ENCODE measurements at places on chromosomes 3 and 15.

- DNase-seq, result no peak
Observed at GRCh38 chr15:78830514-78831228, 19.4 kb upstream of the ADAMTS7 start.

GRCh38 chr3:72145506-72146380 lies 360.8 kb upstream of the PROK2 start:
- no peak for DNase-seq

GRCh38 chr3:24457719-24458118 lies 36.9 kb downstream of the THRB start:
- DNase-seq, result no peak

DNA sequence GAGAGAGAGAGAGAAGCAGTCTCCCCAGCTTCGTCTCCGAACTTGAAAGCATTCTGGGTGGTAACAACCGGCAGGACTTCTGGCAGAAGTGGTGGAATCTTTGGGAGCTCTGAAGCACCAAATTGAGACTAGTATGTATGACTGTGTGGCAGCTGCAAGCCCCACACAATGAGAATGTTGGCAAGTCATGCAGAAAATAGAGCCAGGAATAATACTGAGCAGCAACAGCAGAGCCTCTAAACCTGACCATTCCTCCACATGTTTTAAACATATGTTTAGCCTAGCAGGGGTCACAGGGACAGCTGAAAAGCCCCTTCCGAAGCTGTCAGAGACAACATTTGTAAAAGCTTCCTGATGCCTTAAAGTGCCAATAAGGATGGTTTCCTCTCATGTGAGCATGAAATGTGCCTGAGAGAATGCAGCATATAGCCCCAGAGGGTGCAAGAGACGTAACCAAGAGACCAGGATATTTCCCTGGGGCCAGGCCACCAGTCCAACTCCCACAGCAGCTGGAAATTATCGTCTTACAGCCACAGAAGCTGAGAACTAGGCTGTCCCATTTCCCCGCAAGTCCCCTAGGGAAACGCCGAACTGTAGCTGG lies 178.6 kb upstream of the CCDC54 start:
- no peak for DNase-seq

- no peak for DNase-seq
Observed at GRCh38 chr3:107024551-107025026, 352.6 kb upstream of the CCDC54 start.

GRCh38 chr15:88917760-88918159 lies 4.6 kb upstream of the MFGE8 start:
- no peak for DNase-seq

DNA sequence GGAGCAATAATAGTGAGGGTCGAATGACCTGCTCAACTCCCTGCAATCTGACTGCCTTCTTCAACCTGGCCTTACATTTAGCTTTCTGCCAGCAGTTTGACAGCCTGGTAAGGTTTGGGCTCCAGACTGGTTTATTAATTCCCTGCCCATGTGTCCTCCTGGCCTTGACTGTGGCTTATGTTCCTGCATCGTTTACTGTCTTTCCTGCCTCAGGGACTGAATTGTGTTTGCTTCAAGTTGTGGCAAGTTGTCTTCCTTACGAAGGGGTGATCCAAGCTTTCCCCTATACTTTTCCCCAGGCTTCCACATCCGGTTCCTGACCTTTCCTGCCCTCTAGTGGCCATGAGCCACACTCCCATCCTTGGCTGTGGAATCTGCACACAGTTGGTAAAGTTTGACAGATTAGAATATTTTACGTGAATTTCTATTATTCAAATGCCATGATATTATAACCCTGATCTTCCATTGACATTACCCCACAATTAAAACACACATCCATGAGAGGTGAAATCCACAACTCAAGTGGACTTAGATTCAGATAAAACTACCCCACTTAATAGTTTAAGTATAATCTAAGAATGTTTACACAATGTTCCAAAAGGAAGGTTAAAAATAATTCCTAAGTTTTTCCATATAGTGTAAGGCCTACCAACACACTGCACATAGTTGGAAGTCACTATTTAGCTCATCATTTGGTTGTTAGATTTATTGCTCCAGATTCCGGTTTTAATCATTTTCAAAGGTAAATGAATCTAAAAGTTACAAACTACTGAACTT lies 95.7 kb downstream of the NEDD4 start:
- no peak for DNase-seq

GRCh38 chr15:70611286-70611685 lies 152.1 kb downstream of the UACA start:
- no peak for DNase-seq

GRCh38 chr3:45704301-45704943 lies 15.2 kb downstream of the SACM1L start:
- no peak for DNase-seq
